Inflammatory macrophage treated with lipopolysaccharide for 1 hour (primary cell): ENCODE measurements at places on chromosomes 1 and 21.

DNA sequence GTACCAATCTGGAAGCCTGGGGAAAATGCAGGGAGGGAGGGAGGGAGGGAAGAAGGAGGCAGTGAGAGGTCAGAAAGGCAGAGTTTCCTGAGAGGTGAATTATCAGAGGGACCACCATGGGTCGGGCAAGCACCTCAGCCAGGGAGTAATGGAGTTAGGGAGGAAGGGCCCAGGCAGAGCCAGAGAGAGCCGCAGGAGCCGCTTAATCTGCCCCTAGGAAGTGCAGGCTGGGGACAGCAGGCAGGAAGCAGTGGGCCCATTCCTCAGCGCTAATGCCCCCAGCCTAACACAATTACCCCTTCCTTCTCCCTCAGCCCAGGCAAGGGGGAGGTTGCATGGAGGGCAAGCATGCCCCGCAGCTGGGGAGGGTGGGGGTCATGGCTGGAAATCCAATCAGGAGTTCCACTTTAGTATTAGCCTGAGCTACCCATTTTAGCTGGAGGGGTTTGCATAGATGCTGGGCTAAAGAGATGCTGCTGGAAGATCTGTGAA, 109.0 kb downstream of the TMEM53 start:
- no peak for DNase-seq

- DNase-seq = no peak
These were observed 878 bp downstream of the SMG7 start for GRCh38 chr1:183473217-183473536.

DNA sequence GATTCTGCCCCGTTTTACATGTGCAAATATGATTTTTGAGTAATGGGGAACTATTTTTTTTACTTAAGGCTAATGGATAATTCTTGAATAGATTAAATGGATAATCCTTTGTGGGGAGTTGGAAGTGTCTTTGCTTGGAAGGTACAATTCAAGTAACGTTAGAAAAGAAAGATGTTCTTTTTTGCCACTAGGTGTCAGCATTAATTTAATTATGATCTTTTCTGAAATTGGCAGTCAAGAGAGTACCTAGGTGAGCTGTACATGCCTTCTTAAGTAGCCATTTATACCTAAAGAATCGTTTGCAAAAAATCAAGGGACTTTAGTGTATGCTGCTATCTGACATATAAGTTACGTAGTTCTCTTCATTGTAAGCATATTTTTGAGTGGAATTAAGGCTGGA, 2.2 kb downstream of the FBXO28 start:
- DNase-seq = peak; percentile 33

DNA sequence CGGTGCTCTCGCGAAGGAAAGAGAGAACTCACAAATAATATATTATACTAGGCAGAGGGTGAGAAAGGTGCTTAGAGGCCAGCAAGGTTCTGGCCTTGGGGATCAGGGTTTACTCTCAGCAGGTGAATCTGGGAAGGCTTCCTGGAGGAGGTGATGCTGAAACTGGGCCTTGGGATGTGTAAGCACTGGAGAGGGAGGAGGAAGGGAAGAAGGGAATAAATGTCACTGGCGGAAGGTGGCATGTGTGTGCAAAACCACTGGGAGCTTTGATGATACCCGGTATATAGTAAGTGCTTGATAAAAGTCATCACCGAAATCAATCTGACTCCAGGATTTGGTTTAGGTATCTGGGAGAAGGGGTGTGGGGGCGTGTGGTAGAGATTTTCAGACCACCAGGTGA, 24.4 kb downstream of the SPSB1 start:
- no peak for DNase-seq

DNA sequence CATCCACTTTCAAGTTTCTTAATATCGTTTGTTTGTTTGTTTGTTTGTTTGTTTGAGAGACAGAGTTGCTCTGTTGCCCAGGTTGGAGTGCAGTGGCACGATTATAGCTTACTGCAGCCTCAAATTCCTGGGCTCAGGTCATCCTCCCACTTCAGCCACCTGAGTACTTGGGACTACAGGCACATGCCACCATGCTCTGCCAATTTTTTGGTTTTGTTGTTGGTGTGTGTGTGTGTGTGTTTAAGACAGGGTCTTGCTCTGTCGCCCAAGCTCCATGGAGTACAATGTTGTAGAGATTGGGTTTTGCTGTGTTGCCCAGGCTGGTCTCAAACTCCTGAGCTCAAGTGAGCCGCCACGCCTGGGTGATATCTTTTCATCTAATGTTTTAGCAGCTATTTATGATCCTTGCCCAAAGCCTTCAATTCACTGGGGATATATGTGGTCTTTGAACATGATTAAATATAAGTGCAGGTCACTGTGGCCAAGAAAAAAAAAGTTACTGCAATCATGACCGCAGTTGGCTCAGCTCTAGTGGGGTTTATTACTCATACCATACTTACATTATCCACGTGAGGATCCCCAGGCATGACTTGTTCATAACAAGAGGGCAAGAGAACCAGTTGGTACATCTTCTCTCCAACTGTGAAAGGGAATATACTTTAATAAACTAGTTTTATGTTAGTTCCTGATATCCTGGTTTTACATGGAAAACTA, 8.0 kb downstream of the RRP1B start:
- peak; percentile 29 for DNase-seq

DNA sequence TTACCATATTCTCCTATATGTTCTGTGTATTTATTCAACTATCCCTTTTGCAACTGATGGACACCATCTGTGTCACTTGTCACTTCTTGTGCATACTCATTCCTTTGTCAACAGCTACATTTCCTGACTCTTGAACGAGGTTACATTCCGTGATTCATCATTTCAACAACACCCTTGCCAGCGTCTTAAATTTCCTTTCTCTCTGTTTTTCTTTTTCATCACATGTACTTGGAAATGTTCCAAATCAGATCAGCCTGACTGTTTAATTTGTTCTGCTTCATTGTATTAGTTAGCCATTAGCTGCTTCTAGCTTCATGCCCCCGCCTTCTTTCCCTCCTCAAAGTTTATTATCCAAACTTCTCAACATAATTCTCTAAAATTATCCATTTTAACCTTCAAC, 173.0 kb downstream of the ADGRL4 start:
- no peak for DNase-seq

- no peak for DNase-seq
These were observed 11.4 kb downstream of the NEK7 start for GRCh38 chr1:198168227-198168626.

GRCh38 chr1:4428711-4429110, 225.7 kb upstream of the AJAP1 start:
- no peak for DNase-seq

- DNase-seq = peak; percentile 60
These were observed 9.8 kb downstream of the SLAMF7 start for GRCh38 chr1:160748878-160749269.

DNA sequence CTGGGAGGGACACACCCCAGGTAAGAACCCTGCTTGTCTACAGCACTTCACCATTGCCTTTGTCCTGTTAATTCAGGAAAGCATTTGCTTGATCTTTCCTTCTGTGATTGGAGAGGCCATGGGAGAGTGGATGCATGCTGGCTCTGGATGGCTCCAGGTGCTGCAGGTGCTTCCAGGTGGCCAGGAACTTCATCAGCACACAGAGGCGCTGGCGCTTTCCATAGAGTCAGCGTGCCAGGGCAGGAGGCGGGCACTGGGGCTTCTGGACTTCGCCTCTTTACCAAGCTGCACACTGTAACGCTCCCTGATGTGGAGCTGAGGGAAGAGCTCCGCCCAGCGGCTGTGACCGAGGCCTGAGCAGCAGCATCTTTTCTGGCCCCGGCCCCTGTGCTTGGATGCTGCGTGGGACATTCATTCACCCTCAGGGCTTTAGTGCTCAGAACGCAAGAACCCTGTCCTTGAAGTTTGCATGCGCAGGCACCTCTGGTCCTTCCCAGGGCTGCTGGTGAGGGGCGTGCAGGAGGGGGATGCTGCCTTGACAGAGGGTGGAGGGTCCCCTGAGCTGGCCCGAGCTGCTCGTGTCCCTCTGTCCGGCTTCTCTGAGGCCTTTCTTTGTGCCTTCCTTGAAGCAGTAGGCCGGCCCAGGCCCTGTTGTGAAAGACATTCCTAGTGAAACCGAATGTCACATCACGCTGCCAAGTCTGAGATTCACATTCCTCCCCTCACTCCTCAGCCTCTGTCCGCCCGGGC, 1.6 kb upstream of the MX2 start:
- no peak for DNase-seq

- DNase-seq = no peak
These were observed 4.2 kb downstream of the HIVEP3 start for GRCh38 chr1:41914516-41914915.

GRCh38 chr1:9119745-9120144, 9.2 kb downstream of the GPR157 start:
- peak; percentile 60 for DNase-seq

GRCh38 chr1:38651669-38652068, 207.9 kb downstream of the RRAGC start:
- DNase-seq = no peak

- peak; percentile 82 for DNase-seq
These were observed 3.0 kb downstream of the HLX start for GRCh38 chr1:220882061-220882891.

GRCh38 chr1:203214871-203215270, 14.6 kb downstream of the CHIT1 start:
- DNase-seq = peak; percentile 98

DNA sequence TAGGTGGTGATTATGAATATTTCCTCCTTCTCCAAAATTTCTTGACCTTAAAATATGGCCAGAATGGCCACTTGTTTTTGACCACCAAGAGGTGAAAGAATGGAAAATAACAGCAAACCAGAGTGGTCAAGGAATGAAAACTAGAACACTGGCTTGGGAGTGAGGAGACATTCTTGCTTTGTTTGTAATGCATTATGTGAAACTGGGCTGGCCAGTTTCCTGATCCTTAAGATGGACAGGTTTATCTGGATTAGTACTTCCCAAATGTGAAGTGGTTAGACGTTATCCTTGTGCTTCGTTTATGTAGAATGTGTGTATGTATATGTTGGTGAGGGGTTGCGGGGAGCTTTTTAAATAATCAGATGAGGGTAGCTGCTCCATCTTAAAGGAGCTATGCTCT, 12.8 kb downstream of the PLA2G4A start:
- DNase-seq = no peak

GRCh38 chr1:82218846-82219245, 418.1 kb downstream of the ADGRL2 start:
- no peak for DNase-seq

DNA sequence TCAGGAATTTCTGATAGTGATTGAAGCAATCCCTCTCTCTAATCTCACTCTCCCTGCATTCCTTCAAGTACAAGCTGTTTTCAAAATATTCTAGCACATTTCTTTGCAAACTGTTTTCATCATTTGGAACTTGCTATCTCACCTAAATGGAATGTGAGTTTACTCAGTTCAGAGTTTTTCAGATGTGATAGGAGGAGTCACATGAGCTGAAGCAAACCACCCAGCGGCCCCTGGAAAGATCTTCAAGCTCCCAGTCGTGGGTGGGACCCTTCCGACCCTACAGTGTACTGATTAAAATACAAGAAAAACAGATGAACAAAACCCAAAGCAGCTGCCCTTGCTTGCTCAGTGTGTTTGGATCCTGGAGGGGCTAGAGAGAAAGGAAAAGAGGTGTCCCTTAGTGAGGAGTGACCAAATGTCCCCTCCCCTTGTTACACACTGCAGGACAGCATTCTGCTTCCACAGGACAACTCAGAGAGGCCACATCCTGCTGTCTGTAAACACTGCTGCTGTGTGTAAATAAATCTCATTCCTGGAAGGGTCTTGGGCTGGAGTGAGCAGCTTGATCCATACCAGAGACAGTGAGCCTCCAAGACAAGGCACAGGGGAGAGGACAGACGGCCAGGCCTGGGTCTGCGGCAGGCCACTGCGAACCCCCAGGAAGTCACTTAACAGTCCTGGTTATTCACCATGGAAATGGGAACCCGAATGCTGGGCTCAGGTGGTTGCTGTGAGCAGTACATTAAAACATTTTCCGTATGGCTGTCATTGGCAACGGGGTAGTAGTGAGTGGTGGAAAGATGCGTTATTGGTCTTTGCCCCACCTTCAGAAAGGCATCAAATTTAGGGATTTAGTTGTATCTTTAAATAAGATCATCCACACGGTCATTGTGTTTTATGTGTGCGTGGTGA, 229.2 kb downstream of the RHOU start:
- DNase-seq = no peak

- no peak for DNase-seq
These were observed 80.4 kb upstream of the LRRC53 start for GRCh38 chr1:74592580-74593355.

- no peak for DNase-seq
These were observed 65.4 kb downstream of the C21orf91 start for GRCh38 chr21:17753736-17754135.

GRCh38 chr1:26471498-26472319, 531 bp upstream of the HMGN2 start:
- DNase-seq = peak; percentile 75

DNA sequence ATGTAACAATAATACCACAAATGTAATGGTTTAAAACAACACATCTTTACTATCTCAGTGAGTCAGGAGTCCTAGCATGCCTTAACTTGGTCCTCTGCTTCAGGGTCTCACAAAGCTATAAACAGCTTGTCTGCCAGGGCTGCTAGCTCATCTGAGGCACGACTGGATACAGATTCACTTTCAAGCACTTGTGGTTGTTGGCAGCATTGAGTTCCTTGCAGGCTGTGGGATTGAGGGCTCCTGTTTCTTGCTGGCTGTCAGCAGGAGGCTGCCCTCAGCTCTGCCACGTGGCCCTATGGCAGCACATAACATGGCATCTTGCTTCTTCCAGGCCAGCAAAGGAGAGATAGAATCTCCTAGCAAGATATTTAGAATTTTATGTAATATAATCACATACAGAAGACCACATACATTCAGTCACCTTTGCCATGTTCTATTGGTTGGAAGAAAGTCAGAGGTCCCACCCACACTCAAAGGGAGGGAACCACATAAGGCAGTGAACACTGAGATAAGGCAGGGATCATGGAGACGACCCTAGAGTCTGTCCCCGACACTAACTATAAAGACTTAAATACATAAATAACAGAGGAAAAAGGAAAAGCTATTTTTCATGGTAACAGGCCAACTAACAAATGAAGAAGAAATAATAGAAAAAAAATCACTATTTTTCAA, 18.9 kb upstream of the IPP start:
- no peak for DNase-seq

GRCh38 chr1:25562101-25562927, 18.9 kb downstream of the LDLRAP1 start:
- DNase-seq = no peak

GRCh38 chr1:3852711-3853485, 4.1 kb downstream of the CEP104 start:
- DNase-seq = no peak

DNA sequence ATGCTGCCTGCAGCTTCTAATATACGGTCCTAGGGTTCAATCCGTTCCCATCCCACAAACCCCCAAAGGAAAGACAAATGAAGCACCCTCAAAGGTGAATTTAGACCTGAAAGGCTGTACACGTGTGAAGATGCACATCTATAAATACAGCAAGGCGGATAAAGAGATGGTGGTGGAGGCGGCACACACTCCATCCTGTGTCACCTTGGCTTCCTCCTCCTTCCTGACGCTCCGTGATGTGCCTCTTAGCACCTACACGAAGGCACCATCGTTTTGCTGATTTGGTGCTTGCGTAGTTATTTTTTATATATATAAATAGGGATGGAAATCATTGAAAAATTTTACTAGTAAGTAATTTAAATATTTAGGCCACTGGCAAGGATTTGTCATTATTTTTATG, 359.4 kb downstream of the NPHP4 start:
- no peak for DNase-seq

GRCh38 chr1:198462365-198463019, 78.0 kb downstream of the ATP6V1G3 start:
- DNase-seq = peak; percentile 79
